ENCODE measurements at places on chromosomes 3 and 15.

- DNase-seq = no peak
Observed at GRCh38 chr3:183428447-183429211, at the start of gene MCF2L2. MCF2L2 (minus strand) TSS chr3:183428619; CDS start chr3:183427977, 642 bp downstream.

DNA sequence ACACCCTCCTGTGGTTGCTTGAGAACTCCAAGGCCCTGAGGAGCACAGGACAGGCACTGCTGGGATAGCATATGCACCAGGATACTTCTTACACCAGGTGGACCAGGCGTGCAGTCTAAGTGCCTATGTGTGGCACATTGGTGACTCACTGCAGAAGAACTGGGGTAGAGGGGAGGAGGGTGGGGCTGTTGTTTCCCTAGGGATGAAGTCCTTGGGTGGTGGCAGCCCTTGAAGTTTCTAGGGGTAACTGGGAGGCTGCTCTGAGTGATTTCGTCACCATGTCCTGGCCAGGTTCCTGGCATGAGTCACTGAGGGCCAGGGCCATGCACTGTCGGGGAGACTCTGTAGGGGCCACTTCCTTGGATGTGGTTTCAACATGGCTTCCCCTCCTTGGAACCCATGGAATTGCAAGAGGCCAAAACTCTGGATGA lies 15.9 kb downstream of the MYZAP start:
- DNase-seq = no peak

DNA sequence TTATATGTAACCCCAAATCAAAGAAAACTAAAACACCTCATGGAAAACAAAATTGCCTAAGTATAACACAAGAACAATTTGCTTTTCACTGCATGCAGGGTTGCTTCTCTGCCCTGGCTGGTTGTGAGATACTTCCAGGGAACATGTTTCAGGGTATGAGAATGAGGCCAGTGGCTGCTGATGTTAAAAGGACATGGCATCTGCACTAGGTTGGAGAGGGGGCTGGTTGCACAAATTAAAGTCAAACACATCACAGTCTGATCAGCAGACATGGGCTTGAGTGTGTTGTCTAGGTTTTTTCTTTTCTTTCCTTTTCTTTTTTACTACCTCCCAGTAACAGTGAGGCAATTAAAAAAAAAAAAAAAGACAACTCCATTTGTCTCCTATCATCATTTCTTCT lies 374.9 kb downstream of the MCTP2 start:
- DNase-seq = no peak

DNA sequence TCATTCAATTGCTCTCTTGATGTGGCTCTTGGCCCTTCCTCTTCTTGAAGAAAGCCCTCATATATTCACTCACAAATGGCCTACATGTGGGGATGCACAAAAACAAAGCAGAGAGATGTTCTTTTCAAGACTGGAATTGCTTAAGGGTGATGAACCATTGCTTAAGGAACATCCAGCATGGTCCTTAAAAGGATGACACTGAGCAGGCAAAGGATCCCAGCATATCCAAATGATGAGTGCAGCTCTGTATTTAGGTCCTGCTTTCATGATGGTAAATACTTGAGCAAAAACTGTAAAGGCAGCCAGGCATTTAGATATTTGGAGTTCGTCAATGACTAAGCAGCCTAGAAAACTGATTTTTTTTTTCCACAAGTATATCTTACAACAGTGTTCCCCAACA lies 173.8 kb upstream of the ARRDC4 start:
- DNase-seq = no peak

GRCh38 chr15:69489073-69489571 lies 36.5 kb downstream of the RPLP1 start:
- no peak for DNase-seq

All from left forelimb (tissue), 1 donor.